ENCODE measurements at places on chromosomes 2 and 18.

- no peak for DNase-seq
Measured at GRCh38 chr2:158837645-158838044, 42.5 kb downstream of the DAPL1 start.

GRCh38 chr18:53754154-53754553, 470.3 kb downstream of the MBD2 start:
- no peak for DNase-seq

GRCh38 chr2:8442833-8443486, 238.9 kb upstream of the ID2 start:
- no peak for DNase-seq

- no peak for DNase-seq
Measured at GRCh38 chr2:30613001-30613400, 166.0 kb downstream of the LCLAT1 start.

GRCh38 chr2:42161444-42161843, 7.7 kb upstream of the EML4 start:
- DNase-seq = no peak

DNA sequence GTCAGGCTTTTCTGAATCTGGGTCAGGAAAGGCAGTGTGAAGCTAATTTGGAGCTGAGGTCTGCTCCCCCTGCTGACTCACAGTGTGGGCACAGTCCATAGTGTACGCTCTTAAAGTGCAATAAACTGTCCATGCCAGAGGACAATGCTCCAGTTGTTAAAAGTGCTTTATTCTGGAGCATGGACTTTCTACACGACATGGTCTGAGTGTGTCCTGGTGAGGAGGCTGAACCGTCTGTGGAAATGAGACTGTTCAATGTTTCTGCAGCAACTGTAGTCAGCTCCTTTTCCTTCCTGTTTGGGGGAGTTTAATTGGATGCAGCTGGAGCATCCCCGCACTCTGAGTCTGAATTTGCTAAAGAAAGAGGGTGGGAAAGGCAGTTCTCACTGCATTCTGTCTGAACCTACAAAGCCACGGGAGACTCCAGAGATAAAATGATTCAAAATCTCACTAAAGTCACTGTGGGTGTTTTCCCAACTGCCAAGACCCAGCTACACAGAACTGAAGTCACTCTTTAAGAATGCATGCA, 110.2 kb upstream of the TRIB2 start:
- no peak for DNase-seq

DNA sequence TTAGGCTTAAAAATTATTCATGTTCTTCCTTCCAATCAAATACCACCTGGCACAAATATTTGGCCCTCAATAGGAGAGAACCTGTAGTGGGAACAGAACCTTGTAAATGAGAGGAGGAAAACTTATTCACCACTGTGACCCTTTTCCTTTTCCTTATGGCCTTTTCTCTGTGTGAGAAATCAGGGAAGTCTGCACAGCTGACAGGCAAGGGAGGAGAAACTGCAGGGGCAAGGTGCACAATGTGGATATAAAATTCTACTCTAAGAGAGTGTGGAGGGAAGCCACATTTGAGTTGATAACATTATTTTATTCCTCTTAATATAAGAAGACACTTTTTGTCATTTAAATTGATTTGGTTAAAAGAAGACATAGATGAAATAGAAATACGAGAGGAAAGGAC, 1247.0 kb upstream of the CHAC2 start:
- DNase-seq = no peak

- DNase-seq = no peak
Measured at GRCh38 chr2:109679626-109680025, 65.5 kb downstream of the SOWAHC start.

- DNase-seq = no peak
Measured at GRCh38 chr18:67151366-67151765, 365.2 kb downstream of the DSEL start.

- DNase-seq = no peak
Measured at GRCh38 chr2:43175876-43176275, 50.5 kb downstream of the ZFP36L2 start.

DNA sequence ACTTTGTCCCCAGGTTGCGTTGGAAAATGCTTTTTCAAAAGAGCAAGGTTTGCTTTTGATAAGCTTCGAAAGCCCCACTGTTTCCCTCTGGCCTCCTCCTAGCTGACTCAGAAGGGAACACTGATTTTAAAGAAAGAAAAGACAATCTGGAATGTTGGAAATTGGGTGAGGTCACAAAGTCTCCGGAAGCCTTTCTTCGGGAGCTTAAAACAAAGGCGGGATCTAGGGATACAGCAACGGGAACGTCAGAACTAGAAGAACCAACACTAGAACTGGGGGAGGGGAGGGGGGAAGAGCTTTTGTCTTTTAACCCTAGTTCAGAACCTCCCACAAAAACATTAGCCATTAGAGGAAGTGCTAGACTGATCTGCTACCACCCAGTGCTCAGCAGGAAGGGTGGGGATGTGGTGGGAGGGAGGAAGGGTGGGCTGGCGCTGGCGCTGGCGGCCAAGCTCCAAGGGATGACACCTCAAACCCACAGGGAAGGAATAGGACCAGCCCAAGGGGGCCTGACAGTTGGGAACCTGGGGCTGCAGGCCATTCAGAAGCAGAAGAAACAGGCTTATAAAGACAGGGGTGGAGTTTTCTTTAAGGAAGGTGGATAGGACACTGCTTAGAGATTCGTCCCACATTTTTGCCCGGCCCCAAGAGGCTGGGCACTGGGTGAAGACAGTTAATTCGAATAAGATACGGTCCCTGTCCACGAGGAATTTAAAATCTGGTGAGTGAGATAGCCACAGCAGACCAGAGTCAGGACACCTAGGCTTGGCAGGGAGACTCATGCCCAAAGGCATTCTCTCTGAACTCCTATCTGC, 1.7 kb downstream of the TMSB10 start:
- DNase-seq = no peak

- DNase-seq = no peak
Measured at GRCh38 chr2:127707890-127708648, 6.8 kb downstream of the SFT2D3 start.

- DNase-seq = no peak
Measured at GRCh38 chr2:187554011-187554703, at the start of gene TFPI. Gene TFPI (minus strand): TSS chr2:187554435. CDS start chr2:187503768, 50,667 bp downstream.

- DNase-seq = no peak
Measured at GRCh38 chr18:68962623-68963022, 164.7 kb downstream of the CCDC102B start.

- no peak for DNase-seq
Measured at GRCh38 chr2:154855138-154855537, 156.6 kb downstream of the KCNJ3 start.

DNA sequence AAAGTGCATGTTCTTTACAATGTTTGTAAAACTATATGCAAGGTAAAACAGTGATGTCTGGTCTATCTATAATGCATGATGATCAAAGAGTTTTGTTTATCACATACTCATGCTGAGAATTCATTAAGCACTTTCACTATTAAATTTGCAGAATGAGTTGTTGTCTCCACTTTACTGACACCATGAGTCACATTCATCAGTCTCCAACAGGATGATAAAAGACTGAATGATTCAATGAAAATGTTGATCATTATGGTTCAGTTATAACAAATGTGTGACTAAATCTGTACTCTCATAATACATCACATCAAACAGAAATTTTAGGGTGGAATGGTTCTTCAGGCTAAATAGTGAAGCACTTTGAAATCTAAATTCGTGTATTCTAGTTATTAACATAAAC, 129.0 kb downstream of the ERBB4 start:
- DNase-seq = no peak

GRCh38 chr2:137964066-137964858, at the start of gene HNMT:
Gene HNMT (plus strand): TSS chr2:137964473. CDS start chr2:137964492, 19 bp downstream.
- DNase-seq = no peak

DNA sequence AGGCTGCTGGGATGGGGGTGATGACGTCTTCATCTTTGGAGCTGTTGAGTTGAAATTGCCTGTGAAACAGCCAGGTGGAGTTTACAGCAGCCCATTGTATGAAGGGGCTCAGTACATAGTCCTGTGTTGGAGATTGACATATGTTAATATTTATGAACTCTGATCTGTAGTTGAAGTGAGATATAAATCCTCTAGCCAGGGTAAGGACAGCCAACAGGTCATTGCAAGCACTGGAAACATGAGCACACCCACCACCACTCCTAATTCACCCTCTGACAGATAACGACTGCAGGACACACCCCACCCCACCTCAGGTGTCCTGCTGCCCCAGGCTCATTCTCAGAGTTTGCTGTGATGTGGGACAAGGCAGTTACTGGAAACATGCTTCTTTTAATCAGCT, 112.4 kb upstream of the TRIB2 start:
- no peak for DNase-seq

- DNase-seq = no peak
Measured at GRCh38 chr18:41113885-41114482, 841.0 kb upstream of the PIK3C3 start.

DNA sequence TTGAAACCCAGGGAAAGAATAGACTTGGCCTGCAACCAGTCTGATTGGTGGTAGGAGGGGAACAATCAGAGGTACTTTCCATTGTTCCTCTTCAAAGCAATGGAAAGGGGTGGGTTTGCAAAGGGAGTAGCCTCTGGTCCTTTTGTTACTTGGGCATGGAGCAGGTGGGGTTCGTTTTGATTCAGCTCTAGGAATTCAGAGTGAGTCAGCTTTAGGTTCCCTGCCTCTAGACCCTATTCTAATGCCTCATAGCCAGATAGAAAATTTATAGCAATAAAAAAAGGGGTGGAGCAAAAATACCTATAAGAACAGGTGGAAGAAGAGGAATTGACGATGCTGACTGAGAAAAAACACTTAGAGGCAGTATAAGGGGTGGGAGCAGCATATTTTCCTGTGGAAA, 636.4 kb downstream of the PLCL1 start:
- DNase-seq = no peak

- DNase-seq = no peak
Measured at GRCh38 chr2:3639653-3640052, 18.3 kb upstream of the ALLC start.

GRCh38 chr2:14428056-14428455, 204.5 kb upstream of the LRATD1 start:
- no peak for DNase-seq

DNA sequence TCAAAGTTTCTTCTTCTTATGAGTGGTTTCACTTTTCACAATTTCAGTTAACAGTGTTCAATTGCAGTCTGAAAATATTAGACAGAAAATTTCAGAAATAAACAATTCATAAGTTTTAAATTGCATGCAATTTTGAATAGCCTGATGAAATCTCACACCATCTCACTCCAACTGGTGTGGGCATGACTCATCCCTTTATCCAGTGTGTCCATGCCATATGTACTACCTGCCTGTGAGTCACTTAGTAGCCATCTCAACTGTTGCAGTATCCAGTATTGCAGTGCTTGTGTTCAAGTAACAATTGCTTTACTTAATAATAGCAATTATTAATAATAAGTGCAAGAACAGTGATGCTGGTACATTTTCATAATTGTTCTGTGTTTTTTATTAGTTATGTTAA, 1202.5 kb downstream of the DSC3 start:
- no peak for DNase-seq

DNA sequence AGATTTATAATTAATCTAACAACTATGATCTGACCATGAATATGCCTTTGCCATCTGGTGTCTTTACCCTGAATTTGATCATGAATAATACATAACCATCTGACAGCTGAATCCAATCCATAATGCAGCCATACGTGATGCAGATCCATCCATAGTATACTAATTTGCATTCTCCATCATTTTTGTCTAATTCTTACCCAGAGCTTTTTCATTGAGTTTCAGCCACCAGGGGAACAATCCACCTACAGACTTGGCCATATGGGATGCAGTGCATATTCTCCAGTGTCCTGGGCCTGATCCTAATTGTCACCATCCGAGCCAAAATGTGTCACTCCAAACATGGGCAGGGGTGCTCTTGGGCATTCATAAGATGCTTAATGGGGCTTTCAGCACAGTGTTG, 227.2 kb upstream of the CRIM1 start:
- no peak for DNase-seq

DNA sequence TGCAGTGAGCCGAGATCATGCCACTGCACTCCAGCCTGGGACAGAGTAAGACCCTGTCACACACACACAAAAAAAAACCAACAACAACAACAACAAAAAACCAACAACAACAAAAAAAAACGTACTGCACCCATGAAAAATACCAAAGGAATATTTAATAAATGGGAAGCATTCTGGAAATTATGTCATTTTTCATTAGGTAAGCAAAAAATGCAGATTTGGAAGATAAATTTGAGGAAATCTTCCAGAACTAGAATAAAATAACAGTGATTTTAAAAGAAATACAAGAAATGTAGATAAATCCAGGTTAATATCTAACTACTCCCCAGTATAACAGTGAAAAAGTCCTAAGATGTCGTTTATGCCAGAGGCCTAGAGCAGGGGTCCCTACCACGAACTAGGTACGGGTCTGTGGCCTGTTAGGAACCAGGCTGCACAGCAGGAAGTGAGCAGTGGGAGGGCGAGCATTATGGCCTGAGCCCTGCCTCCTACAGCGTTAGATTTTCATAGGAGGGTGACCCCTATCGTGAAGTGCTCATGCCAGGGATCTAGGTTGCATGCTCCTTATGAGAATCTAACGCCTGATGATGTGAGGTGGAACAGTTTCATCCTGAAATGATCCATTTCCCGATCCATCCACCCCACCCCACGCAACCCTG, 21.5 kb downstream of the FAM161A start:
- no peak for DNase-seq

DNA sequence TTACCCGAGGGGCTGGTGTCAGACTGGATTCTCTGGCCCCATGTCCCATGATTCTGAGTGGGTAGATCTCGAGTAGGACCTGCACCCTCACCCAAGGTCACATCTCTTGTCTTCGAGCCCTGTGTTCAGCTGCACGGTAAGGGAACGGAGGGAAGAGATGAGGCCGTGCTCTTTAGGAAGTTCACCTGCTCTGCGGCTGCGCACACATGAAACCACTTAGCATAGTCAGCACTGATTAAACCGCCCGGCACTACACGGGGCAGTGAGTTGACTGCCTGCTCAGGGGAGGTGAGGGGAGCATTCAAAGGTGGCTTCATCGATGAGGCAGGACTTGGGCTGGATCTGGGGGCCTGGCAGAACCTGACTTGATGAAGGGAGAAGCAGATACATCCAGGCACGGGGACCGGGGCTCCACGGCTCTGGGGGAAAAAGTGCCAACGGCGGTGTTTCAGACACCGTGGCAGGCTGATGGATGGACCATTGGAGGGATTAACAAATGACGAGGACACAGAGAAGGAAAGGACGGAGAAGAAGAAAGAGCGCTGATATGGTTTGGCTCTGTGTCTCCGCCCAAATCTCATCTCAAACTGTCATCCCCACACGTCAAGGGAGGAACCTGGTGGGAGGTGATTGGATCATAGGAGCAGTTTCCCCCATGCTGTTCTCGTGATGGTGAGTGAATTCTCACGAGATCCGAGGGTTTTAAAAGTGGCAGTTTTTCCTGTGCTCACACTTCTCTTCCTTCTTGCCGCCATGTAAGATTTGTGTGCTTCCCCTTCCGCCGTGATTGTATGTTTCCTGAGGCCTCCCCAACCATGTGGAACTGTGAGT, 248.6 kb downstream of the CYP26B1 start:
- no peak for DNase-seq
